ENCODE measurements at places on chromosomes 12 and 14. TPM values are rescaled to one million over a fixed set of nuclear protein-coding genes. Genes with fewer than 3 reads are reported as not detected.

- DNase-seq = peak; percentile 49
These were observed 30.4 kb downstream of the CDC42BPB start for GRCh38 chr14:103026988-103027387.

- peak; percentile 22 for DNase-seq
These were observed 28.5 kb downstream of the OSBPL8 start for GRCh38 chr12:76531056-76531455.

DNA sequence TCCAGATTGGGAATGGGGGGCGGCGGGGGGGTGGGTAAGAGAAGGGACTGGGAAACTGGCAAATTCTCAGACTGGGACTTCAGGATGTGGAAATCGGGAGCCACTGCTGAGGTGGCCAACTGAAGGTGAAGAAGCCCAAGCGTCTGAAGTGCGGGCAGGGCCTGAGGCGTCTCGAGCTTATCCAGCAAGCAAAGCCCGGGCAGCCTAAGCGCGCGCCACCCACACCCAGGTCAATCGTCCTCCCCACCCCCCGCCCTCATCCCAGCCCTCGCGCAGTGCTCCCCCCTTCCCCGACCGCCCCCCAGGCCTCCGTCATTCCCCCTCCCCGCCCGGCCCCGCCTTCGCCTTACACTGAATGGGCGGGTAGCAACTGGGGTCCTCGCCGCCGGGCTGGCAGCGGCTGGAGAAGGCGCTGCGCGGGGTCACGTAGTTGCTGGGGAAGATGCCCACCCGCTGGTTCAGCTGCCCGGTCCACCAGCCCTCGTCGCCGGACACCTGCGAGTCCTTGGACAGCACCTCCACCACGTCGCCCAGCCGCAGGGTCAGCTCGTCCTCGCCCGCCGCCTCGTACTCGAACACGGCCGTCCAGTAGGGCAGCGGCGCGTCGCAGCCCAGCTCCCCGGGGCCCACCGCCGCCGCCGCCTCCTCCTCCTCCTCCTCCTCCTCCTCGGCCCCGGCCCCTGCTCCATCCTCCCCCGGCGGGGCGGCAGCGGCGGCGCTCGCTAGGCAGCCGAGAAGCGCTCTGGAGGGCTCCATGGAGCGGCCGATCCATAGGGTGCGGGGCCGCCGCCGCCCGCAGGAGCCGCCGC is 693 bp downstream of the MAP3K9 start:
- peak; percentile 68 for DNase-seq

Gene SLCO1A2
- not detected for total RNA-seq

- no peak for DNase-seq
These were observed 426.0 kb downstream of the FUT8 start for GRCh38 chr14:65838565-65838964.

Gene KRT8
- 4,597 TPM for total RNA-seq
